ENCODE measurements at places on chromosomes 7 and 10.
A peak's percentile ranks its signal among the peaks of the same experiment; 100 is the strongest.

DNA sequence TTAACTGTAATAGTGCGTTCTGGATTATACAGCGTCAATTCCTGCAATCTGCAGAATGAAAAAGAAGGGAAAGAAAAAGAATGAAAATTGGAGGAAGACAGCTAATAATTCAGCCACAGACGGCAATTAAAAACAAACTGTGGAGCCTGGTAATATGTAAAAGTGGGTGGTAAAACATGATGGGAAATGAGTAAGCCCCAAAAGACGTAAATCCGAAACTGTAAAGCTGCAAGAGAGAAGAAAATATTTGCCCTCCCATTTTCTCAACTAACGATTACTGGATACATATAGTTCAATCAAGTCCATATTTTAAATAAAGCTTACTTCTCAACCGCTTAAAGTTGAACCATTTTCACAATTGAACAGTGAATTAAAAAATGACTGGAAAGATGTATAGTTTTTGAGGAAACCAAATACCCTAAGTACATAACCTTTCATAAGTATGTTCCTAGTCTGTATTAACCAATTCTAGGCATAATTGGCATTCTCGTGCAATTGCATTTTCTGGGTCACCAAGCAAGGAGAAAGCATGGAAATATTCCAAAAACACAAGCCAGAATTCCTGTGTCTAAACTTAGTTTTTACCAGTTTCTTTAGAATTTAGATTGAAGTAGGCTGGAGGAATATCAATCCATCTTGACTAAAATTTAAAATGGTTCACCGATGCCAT lies 44.8 kb downstream of the MALSU1 start:
- DNase-seq: no peak

DNA sequence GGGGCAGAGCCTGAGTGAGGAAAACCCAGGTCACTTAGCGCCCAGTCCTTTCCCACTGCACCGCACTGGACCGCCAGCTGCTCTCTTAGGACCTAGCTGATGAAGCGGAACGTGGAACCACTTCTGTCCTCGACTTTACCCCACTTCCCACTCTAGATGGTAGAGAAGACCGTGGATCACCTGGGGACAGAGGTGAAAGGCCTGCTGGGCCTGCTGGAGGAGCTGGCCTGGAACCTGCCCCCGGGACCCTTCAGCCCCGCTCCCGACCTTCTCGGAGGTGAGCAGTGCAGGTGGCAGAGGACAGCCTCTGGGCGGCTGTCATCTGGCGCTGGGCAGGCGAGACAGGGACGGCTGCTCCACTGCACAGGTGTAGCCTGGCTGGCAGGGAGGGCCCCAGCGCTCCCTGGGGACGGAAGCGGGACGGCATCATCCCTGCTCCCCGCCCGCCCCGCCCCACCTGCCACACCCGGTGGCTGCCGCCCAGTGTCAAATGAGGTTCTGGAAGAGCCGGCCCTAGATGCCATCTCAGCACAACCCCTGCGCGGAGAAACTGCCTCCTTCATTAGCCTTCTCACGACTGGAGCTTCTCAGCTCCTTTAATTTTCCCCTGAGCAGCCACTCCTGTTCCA lies 11.7 kb downstream of the PLAC9 start:
- DNase-seq: no peak

- no peak for DNase-seq
These were observed 90.8 kb downstream of the JCAD start for GRCh38 chr10:29968585-29968984.

DNA sequence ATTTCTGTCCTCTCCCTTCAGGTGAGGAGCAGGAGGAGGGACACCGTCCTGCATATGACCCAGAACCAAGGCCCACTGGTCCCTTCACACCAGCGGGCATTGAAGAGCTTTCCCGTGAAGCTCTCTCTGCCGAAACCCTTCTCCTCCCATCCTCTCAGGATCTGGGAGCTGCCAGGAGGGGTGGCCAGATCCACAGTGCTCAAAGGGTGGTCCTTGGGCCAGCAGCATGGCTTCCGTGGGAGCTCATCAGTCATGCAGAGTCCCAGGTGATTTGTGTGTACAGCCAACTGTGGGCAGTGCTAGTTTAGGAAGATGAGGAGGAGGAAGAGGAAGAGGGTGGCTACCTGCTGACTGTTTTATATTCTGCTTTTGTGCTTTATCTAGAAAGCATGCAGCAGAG lies 28.4 kb downstream of the CNPY1 start:
- DNase-seq: no peak

- no peak for DNase-seq
These were observed 125.2 kb downstream of the DOCK4 start for GRCh38 chr7:112080978-112081377.

DNA sequence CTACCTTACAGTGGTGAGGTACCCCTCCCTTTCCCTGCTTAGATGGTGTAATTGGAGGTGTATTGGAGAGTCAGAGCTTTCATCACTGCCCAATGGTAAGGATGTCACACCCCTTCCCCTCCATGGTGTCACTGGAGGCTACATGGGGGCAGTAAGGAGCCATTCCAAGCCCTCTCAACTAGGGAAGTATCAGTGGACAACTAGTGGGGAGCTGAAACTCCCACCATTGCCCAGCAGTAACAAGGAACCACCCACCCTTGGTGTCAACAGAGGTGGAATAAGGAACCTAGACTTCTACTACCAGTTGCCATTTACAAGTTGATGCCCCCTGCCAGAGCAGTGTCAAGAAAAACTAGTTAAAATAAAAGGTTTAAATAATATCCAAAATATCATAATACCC lies 2.8 kb upstream of the HIBADH start:
- DNase-seq: no peak

DNA sequence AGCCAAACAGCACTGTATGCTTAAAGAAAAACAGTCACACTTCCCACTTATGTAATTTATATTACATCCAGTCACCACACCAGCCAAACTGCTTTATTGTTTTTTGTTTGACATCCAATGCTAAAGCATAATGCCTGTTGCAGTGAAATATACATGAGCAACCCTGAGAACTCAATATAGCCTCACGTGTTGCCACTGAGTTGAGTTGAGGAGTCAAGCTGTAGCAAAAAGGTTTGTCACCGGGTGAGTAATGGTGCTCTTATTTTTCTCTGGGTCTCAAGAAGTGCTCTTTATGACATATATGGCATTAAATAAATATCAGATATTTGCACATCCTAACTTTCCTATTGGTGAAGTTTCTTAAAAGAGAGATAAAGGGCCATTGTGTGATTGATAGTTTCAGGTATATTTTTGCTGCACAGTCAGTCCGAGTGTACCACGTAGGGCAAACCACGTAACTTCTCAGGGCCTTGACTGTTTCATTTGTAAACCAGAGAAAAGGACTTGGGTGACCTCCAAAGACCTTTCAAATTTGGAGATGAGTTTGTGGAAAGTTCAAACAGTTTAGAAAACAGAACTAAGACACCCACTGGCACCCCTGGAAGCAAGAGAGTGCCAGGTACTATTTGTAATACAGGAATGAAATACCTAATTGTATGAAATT lies 168.5 kb downstream of the CFTR start:
- DNase-seq: no peak

DNA sequence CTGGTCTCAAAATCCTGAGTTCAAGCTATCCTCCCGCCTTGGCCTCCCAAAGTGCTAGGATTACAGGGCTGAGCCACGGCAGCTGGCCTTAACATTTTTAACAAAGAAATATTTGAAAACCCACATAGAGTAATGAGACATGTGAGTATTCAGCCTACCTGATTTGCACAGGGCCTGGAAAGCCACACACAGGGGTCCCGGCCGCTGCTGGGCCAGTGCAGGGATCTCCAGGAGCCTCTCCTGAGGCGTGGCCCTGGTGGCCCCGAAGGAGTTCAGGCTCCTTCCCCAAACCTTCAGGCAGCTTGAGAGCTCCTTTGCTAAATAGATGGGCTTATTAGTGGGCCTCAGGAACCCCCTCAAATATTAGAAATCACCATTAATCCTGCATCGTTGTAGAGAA lies 18.7 kb downstream of the CNPY1 start:
- DNase-seq: no peak

- DNase-seq: no peak
These were observed 185.6 kb downstream of the ANK3 start for GRCh38 chr10:60203993-60204618.

DNA sequence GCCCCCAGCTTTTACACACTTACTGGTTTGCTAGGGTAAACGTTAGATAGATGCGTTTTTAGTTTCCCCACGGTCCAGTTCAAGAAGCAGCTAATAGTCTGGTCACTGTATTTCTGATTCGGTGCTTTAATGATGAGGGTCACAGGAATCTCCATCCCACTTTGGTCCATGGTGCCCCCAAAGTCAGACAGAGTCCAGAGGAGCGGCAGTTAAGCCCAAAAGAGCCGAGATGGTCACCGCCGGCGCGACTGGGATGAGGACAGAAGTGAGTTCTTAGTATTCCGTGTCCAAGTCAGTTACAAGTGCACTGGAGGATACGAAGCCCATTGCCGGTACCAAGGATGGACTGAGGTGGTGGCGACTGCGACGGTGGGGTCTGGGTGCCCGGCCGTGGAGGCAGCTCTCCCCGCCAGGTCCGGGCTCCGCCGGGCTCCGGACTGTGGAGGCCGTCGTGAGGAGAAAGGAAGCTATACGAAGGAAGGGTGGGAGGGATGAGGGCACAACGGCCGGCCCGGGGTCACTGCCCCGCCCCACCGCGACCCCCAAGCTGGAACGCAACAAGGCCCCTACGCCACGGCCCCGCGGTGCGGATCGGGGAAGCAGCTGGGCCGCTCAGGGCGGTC lies 663 bp downstream of the HERPUD2 start:
- DNase-seq: peak; percentile 6

GRCh38 chr7:16695621-16696237 lies 49.7 kb downstream of the BZW2 start:
- no peak for DNase-seq

- DNase-seq: no peak
These were observed 6.0 kb upstream of the DAGLB start for GRCh38 chr7:6453734-6454133.

DNA sequence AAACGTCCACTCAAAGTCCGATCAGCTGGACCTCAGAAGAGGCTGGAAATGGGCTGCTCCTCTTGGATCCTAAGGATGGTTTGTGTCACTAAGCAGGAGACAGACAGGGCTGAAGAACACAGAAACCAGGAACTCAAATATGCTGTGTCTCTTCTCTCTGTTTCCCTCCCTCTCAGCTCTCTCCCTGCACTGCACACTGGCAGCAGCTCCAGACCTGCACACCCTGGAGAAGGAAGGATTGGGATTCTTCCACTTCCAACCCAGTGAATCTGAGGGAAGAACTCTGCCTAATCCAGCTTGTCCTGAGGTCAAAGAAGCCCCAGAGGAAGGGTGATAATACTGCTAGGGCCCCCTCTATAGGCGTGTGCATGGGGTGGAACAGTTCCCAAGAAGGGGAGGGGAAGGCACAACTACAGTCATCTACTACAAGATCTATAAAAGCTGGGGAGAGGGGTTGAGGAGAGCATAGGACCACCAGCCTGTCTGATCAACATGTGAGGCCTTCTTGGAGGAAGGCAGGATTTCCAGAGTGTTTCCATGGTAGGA lies 22.7 kb upstream of the ZCCHC24 start:
- no peak for DNase-seq

GRCh38 chr7:1494447-1494846 lies 9.7 kb downstream of the INTS1 start:
- no peak for DNase-seq

GRCh38 chr10:47425813-47426419 lies 41.8 kb upstream of the ZNF488 start:
- no peak for DNase-seq

- DNase-seq: peak; percentile 4
These were observed 40.3 kb upstream of the GTF2I start for GRCh38 chr7:74617180-74617744.

GRCh38 chr7:87599336-87599735 lies 1.3 kb downstream of the ABCB1 start:
- no peak for DNase-seq

DNA sequence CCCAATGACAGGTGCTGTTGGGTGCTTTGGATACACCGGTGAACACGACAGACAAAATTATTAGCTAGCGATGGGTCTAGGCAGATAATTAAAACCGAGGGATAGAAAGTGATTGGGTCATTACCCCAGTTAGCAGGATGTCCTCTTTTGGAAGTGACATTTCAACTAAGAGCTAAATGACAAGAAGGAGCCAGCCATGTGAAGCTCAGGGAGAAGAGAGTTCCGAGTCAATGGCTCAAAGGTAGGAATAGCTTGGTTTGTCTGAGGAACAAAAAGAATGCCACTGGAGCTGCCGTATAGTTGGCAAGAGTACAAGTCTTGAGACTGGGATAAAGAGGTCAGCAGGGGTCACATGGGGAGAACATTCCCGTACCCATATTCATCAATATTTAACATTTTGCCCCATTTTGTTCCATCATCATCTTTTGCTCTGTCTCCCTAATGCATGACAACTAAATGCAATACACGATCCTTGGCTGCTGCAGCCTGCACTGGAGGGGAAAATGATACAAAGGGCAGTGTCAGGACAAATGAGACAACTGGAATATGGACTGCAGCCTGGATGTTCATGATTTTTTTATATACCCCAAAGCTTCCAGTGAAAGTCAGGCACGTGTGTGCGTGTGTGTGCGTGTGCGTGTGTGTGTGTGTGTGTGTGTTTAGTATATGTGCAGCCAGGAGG lies 115.7 kb downstream of the ICA1 start:
- DNase-seq: no peak

DNA sequence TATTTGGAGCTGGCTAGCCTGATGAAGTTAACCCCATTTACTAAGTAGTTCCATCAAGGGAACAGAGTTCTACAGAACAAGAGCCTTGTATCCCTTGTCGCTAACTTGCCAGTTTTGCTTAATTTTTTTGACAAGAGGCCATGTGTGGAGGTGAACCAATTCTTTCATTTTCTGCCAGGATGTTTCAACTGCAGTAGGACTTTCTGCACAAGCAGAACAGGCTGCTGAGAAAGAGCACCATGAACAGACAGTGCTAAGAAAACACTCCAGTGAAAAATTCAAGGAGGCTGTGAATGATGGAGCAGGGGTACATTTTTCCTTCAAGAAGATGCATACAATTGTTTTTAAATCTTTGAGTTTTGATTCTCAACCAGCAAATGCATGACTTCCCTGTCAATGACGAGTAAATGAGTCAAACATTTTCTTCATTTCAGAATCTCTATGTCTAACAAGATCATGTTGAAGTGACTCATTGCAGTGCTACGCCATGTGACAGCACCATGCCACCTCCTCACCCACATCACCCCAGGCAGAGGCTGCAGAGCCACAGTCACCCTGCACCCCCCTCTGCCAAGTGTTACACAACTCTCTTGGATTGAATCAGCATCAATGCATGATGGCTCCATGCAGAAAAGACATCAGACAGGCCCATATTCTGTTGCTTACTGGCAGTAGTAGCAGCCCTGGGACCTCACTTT lies 193.1 kb downstream of the COBL start:
- DNase-seq: peak; percentile 5

- no peak for DNase-seq
These were observed 60.9 kb downstream of the COBL start for GRCh38 chr7:51255536-51256208.

GRCh38 chr10:12194752-12195271 lies 879 bp downstream of the NUDT5 start:
- peak; percentile 9 for DNase-seq

DNA sequence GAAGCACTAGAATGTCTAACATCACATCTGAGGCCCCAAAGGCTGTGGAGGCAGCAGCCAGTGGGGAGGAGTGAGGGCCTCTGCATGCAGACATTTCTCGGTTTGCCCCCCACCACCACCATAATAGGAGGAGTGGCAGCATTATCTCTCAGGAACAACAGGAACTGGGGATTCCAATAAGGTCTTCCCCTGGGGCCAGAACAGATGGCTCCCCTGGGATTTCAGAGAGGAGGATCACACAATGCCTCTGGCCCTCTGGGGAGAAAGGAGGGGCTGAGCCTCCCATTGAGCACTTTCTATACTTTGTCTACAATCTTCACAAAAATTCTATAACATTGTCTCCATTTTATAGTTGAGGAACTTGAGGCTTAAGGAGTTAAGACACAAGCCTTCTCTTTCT lies 61.1 kb downstream of the GRID1 start:
- no peak for DNase-seq
